GM23338 (cell line): ENCODE measurements at places on chromosomes 3 and 15. TPM values are rescaled to one million over a fixed set of nuclear protein-coding genes. Genes with fewer than 3 reads are reported as not detected.

- peak; percentile 22 for DNase-seq
These were observed 170.3 kb downstream of the MOBP start for GRCh38 chr3:39637807-39638206.

- no peak for DNase-seq
These were observed 55.2 kb downstream of the OSTN start for GRCh38 chr3:191254098-191254873.

DNA sequence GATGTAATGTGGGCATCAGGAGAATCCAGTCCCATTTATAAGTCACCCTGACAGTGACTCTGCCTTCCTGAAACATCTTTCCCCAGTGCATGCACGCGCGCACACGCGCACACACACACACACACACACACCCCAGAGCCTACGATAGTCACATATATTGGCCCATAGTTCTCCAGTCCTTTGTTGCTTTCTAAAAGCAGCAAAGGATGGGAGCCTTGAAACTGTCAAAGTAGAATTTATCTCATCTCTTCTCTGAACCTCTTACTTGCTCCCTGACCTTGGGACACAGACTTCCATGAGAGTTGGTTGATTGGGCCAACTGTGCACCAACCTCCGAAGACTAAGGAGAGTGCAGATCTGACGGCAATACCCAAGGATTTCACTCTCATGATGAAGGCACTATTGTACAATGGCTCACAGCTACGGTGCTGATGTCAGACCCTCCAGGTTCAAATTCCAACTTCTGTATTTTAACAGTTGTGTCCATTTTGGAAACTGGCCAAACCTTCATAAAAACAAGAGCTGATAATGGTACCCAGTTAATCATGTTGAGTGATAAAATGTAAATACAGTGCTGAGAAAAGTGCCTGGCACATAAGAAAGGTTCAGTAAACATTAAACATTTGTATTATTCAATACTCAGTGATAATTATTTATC lies 8.3 kb downstream of the CPA3 start:
- DNase-seq, result no peak

DNA sequence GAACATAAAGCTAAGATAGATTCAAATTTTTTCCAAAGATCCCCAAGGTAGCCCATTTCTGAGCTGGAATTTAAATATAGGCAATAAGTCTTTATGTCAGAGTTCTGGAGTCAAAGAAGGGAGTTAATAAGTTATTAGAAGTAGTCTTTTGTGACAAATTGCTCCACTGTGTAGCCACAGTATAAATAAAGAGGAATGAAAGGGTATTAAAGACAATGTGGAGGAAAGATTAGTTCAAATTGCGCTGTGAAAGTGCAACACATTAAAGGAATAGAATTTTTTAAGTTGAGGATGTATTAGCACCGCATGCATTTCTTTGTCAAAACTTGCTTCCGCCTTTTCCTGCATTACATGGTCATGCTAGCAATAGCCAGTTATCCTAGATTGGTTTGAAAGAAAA lies 666.6 kb upstream of the CCDC54 start:
- DNase-seq, result no peak

- DNase-seq, result no peak
These were observed 280.3 kb upstream of the MME start for GRCh38 chr3:154799800-154800199.

Gene CPN2
- polyA plus RNA-seq, result 0.10 TPM in 1 of 2 replicates, not detected in the other

Gene IL17RD
- polyA plus RNA-seq, result 10.7 and 11.9 TPM in 2 replicates

Gene CIDEC
- polyA plus RNA-seq, result not detected in 2 replicates
